Activated naive CD4-positive, alpha-beta T cell treated with anti-CD3 and anti-CD28 coated beads, Interleukin-2, amount 50 U/mL, for 16 hours (primary cell): ENCODE measurements at places on chromosomes 7 and 10.

DNA sequence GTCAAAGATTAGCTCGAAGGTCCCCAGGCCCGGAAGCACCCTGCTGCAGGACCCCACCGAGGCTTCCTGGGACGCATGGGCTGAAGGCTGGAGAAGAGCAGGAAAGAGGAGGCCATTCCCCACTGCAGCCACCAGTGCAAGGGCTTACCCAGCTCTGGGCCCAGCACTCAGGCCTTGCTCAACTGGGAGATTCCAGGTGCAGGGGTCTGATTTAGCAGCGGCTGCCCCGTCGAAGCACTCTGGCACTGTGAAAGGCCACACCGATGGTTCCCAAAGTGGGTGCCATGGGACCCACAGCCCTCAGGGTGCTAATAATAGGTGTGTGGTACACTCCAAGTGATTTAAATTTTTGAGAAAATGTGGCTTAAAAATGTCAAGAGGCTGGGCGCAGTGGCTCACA is 130.9 kb downstream of the OAT start:
- no peak for DNase-seq

DNA sequence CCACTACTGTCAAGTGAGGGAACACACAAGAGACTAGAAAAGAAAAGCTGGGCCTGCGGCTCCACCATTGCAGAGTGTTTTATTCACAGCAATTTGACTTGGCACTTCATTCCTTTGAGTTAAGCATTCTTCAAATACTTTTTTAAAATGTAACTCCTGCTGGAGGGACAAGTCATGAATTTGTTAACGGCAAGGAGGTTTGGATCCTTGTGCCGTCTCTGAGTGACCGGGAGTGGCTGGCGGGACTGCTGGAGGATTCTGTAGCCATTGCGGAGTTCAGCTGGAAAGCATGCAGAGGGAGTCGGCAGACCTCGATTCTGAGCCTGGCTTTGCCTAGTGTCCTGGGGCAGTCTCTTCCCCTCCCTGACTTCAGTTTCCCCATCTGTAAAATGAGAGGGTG is 9.8 kb downstream of the HSPA12A start:
- DNase-seq: no peak

DNA sequence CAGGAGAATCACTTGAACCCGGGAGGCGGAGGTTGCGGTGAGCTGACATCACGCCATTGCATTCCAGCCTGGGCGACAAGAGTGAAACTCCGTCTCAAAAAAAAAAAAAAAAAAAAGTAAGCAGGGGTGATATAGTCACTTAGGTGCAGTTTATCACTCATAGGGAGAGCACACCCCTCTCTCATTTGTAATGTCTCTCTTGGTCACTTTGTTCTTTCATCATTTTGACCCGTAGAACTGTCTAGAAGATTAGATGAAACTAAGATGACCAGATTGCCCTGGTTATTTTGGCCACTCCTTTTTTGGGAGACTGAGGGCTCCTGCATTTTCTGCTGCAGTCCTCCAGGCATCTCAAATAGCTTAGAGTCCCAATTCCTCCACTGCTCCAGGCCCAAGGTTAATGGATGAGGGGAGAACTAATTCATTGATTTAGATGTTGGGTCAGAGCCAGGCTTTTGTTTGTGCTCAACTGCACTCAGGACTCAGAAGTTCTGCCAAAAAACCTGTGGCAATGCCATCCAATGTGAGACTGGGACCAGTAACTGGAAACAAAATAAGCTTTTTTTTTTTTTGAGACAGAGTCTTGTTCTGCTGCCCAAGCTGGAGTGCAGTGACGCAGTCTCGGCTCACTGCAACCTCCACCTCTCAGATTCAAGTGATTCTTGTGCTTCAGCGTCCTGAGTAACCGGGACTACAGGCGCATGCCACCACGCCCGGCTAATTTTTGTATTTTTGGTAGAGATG is 50.0 kb upstream of the CAMK1D start:
- no peak for DNase-seq

DNA sequence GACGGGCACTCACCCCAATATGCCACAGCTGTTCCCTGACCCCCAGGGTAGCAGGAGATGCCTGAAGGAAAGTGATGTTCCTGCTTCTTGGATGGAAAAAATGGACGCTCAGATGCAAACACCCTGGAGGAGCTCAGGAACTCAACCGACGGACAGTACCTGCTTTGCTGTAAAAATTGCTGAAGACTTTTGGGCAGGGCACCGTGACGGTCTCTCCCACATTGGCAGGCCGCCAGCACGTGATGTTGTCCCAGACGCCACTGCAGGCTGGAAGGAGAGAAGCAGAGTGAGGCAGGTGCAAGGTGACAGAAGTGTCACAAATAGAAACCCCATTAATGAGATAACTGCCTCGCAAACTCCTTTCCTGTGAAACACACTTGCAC is 35.0 kb downstream of the VIPR2 start:
- DNase-seq: no peak

- DNase-seq: peak; percentile 35
Observed at GRCh38 chr10:13074563-13075451, 25.2 kb upstream of the OPTN start.

- no peak for DNase-seq
Observed at GRCh38 chr10:126171555-126171954, 216.7 kb downstream of the ADAM12 start.

DNA sequence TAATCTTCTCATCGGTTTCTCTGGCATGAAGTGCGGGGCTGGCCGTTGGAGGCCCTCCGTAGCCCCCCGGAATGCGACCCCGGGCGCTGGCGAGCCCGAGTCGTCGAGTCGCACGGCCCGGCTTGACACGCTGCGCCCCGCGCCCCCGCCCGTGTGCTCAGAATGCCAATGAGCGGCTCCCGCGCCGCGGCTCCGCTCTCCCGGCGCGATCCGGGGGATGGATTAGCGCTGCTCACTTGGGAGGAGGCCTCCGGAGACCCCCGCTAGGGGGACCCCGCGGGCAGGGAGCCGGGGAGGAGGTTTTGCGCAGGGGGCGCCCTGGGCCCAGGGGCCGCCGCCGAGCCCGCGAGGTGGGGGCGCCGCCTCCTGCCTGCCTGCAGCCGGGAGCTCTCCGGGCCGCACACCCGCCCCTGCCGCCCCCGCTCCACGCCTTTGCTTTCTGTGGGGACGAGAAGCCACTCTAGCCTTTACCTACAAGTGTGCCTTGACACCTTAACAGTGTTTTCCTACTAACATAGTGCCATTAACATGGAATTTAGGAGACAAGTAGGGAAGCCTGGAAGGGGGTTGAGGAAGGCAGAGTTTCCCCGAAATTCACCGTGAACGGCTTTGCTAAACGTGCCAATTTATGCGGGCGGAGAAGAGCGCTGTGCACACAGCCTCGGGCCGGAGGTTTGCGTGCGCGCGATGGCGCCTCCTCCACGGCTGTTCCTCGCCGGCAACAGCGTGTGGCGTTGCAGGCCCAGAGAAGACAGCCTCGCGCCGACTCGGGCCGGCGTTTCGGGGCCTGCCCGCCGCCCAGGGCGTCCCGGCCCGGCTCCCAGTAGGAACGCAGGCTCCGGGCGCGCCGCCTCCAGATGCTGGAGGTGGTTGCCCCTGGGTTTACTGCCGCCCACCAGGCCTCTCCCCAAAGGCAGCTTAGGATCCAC is 7.1 kb downstream of the SHH start:
- DNase-seq: peak; percentile 52

DNA sequence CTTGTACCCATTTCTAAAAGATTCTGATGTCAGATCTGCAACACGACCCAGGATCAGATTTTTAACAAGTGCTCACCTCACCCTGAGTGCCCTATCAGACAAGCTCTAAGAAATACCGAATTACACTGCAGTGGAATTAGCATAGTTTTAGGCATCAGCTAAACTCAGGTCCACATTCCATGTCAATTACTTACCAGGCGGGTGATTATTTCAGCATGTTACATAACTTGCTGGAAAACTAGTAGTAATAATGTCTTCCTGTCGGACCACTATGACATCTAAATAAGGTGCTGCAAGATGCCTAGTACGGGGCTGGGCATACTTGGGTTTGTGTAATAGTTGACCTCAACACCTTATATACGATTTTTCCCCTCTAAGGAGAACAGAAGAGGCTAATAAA is 21.0 kb downstream of the TRIL start:
- DNase-seq: no peak

DNA sequence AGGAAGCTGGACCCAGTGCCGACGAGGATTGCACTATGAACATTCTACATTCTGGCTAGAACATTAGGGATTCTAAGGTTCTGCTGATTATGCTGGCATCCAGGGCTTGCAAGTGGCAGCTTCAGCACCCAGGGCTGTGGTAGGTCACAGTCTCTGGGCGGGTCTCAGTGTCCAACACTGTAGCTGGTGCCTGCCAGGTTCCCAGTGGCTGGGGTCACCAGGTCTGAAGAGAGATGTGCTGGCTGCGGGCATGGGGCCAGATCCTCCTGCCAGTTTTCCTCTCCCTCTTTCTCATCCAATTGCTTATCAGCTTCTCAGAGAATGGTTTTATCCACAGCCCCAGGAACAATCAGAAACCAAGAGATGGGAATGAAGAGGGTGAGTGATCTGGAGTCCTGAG is at the start of gene PTTG1IP2:
Gene PTTG1IP2, plus strand, starts transcription at position 86 of the 400 bp plus-strand sequence. Its CDS starts 148 bp downstream, at position 234.
- DNase-seq: no peak

DNA sequence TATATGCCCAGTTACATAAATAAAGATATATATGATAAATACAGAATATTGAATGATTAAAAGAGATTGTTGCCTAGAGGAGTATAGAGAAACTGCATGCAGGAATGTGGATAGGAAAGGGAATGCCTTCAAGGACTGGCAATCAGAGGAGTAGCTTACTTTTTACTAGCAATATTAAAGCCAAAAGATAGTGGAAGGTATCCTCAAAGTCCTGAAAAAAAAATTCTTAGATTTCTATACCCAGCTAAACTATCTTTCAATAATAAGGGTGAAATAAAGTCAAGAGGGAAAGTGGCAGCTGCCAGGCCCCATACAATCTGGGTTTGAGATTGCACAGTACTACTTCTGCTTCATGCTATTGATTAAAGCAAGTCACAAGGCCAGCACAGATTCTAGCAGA is 733.2 kb downstream of the GATA3 start:
- no peak for DNase-seq

GRCh38 chr10:103666087-103666761 is 172.7 kb downstream of the NEURL1 start:
- DNase-seq: no peak

GRCh38 chr7:123242467-123243092 is 42.8 kb upstream of the SLC13A1 start:
- DNase-seq: no peak

- peak; percentile 27 for DNase-seq
Observed at GRCh38 chr10:5890452-5890915, 441 bp downstream of the FBH1 start.

- no peak for DNase-seq
Observed at GRCh38 chr7:158828133-158829020, 932 bp downstream of the ESYT2 start.

GRCh38 chr7:152511736-152512135 is 75.9 kb upstream of the KMT2C start:
- no peak for DNase-seq

DNA sequence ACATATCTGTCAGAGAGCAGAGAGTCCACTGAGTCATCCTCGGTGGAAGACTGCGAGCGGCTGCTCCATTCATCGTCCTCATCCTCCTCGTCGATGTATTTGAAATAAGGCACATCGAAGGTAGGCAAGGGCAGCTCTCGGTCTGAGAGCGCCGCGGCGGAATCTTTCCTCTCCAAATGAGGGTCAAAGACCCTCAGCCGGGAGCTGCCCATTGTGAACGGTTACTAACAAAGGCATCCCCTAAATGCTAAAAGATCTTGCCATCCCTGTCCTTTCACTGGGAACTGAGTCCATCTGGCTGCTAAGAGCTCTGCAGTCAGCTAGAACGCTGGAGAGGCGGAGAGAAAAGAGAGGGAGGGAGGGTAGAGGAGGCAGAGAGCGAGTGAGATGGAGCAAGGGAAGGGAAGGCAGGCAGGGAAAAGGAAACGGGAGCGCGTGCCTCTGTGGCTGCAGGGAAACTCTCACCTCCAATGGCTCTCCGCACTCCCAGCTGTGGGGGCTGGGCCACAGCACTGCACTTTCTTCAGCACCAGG is 163.4 kb downstream of the RAPGEF5 start:
- no peak for DNase-seq

DNA sequence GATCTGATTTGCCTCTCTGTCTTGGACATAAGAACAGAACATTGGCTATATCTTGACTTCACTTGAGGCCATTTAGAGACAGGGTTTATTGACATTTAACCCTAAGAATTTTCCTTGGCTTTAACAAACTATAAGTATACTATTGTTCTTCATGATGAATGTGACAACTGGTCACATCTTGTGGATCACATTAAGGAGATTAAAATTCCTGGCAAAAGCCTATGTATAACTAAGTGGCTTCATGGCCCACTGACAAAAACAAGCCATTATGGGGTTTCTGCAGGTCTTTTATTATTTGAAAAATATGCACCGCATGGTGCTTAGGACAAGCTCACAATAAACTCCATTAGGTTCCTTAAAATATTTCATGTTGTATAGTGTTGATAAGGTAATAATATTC is 54.8 kb downstream of the THNSL1 start:
- DNase-seq: no peak

GRCh38 chr10:110413903-110414547 is 83.7 kb upstream of the DUSP5 start:
- DNase-seq: no peak
